ENCODE measurements at places on chromosomes 3 and 15. TPM values are rescaled to one million over a fixed set of nuclear protein-coding genes. Genes with fewer than 3 reads are reported as not detected.

The KLF15 gene
- total RNA-seq: 1.6 TPM

The SLC2A2 gene
- under 0.01 TPM for total RNA-seq

The IGF2BP2 gene
- 32.6 TPM for total RNA-seq

The SKIL gene
- total RNA-seq: 41.6 TPM

The SLC35G2 gene
- total RNA-seq: 2.7 TPM

The GCHFR gene
- total RNA-seq: 6.1 TPM

The PIGZ gene
- 0.84 TPM for total RNA-seq

The CPN2 gene
- total RNA-seq: 0.04 TPM

The LEKR1 gene
- 0.27 TPM for total RNA-seq

The PLA2G4B gene
- 7.2 TPM for total RNA-seq

The NR2E3 gene
- total RNA-seq: 3.4 TPM

The SLC15A2 gene
- total RNA-seq: 27.0 TPM

The TMCO5A gene
- not detected for total RNA-seq

The MAP1A gene
- 22.9 TPM for total RNA-seq
